Renal pelvis (tissue), 12 donors: ENCODE measurements at places on chromosomes 6 and 20. TPM values are rescaled to one million over a fixed set of nuclear protein-coding genes. Genes with fewer than 3 reads are reported as not detected.

Gene PBOV1
- not detected for polyA plus RNA-seq

Gene SDC4
- polyA plus RNA-seq = 136 TPM

Gene NR2E1
- polyA plus RNA-seq = not detected

Gene CLPSL1
- not detected for polyA plus RNA-seq

Gene CALHM5
- 3.4 TPM for polyA plus RNA-seq

Gene CALHM6
- 5.1 TPM for polyA plus RNA-seq

Gene E2F1
- polyA plus RNA-seq = 12.1 TPM

Gene PLG
- polyA plus RNA-seq = 14.2 TPM

Gene FUT9
- 4.1 TPM for polyA plus RNA-seq

GRCh38 chr6:16785496-16785895 is 24.2 kb upstream of the ATXN1 start:
- no peak for DNase-seq

- no peak for DNase-seq
Measured at GRCh38 chr6:42870145-42870936, 9.1 kb upstream of the RPL7L1 start.

DNA sequence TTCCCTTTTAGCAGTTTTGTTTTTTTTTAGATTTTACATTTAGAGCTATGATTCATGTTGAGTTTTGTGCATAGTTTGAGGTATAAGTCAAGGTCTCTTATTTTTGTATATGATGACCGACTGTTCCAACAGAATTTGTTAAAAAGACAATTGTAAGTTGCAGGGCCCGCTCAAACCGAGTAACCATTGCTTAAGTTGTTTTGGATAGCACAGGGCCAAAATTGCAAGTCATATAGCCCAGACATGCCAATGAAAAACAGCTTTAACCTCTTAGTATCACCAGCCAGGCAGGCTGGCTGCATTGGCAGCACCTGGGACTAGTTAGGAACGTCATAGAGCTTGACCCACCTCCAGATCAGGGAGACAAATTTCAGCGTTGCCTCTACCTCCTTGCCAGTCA is 47.3 kb downstream of the PFDN4 start:
- DNase-seq = no peak

- DNase-seq = no peak
Measured at GRCh38 chr6:41439524-41440418, 104.4 kb downstream of the NCR2 start.

- peak; percentile 66 for DNase-seq
Measured at GRCh38 chr6:142945446-142946180, 637 bp upstream of the HIVEP2 start.

DNA sequence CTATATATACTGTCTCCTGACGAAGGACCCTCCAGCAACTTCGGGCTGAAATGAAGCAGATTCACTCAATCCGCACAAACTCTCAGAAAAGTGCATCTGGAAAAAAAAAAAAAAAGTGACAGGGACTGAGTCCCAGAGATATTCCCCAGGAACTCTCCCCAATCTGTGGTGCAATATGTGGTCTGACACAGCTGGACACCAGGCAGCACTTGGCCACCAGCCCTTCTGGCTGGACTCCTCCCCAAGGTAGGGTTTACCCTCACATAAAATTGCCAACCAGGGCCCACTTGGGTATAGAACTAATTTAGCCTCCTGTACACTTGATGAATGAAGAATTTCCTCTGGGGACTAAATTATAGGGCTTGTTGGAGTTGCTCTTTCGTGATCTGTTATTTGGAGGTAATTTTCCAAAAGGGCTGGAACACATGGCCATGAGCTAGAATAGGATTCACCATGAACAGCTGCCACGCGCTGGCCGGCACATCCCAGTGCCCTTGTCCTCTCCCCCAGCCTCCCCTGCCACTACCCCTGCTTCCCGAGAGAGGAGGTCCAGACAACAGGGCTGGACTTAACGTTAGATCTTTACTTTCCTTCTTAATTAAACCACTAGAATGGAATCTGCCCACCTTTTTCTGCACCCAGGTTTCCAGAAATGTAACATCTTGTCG is 379.2 kb downstream of the BMP2 start:
- DNase-seq = no peak

DNA sequence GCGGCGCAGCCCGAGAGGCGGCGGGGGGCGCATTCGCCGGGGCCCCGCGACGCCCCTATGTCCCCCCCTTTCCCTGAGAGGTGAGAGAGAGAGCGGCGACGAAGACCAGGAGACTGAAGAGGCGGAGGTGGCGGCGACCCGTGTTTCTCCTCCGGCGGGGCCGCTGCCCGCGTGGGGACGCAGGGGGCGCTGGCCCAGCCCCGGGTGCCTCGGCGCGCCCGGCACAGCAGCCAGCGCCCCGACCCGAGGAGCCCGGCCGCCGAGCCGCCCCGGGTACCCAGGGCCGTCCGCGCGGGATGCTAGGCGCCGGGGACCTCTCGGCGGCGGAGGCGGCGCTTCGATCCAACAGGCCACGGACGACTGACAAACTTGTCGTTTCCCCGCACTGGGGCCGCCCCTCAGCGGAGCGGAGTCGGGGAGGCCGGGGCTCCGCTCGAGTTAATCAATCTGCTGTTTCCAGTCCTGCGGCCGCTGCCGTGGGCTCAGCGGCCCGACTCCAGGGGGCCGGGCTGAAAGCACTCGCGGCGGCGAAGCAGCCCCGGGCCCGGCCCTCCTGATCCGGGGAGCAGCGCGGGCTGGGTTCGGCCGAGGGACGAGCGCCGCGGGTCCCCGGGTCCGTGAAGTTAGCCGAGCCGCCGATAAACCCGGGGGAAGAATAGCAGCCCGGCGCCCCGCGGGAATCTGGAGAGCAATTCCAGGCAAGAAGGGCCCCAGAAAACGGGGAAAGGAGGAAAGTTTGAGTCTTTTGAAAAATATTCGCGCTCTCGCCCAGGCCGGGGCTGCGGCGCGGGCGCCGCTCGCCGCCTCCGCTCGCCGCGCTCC is 631 bp downstream of the MDGA1 start:
- no peak for DNase-seq

GRCh38 chr6:24855395-24856245 is 56.9 kb upstream of the ARMH2 start:
- peak; percentile 73 for DNase-seq

DNA sequence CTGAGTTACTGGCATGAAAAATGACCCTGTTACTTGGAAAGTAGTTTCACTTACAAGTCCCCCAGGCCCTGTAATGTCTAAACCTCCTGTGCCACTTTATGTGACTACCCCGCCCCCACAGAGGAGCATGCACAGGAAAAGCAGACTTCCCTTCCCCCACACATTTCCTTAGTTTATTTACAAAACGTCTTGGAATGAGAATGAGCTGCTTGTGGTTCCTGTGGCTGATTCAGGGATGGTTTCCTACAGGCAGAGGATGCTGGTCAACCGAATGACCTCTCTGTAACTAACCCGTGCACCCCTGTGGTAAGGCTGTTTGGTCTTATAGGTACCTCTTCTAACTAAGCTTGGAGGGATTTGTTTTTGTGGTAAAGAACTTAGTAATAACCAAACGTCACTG is 28.5 kb downstream of the RSPO3 start:
- DNase-seq = peak; percentile 48

DNA sequence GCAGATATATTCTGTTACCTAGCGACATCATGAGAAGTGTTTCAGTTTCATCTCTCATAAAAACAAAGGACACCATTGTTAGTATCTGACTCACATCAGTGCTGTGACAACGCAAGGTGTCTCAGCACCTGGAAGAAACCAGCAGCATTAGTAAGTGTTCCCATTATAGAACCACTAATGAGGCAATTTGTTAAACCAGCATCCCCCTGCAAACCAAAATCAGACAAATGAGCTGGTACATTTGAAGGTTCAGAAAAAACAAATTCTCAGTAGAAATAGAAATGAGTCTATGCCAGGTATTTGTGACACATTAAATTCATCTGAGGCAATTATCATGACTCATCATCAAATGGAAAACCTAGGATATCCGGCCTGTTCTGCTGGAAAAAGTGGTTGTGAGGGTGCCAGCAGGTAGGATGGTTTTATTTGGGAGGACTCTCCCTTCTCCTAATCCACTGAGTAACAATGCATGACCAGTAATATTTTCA is 151.7 kb downstream of the TMEM200A start:
- no peak for DNase-seq

DNA sequence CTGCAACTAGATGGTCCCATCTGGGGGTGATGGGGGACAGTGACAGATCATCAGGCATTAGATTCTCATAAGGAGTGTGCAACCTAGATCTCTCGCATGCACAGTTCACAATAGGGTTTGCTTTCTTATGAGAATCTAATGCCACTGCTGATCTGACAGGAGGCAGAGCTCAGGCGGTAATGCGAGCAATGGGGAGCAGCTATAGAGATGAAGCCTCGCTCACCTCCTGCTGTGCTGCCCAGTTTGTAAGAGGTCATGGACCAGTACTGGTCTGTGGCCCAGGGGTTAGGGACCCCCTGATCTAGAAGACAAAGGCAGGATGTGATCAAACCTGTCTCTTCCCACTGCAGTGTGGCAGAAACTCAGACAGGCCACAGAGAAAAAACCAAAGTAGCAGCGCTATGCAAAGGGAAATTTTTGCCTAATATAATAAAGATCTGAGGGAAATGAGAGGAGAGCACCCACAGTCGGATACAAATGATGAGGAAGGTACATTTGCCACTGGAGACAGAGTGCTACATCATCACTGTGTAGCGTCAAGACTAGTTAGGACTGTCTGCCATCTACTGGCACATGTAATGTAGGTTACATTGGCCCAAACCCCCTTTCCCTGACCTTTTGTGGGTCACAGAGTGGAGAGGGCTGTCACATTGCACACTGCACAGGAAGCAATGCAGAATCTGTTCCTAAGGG is 4.1 kb upstream of the LY86 start:
- no peak for DNase-seq

DNA sequence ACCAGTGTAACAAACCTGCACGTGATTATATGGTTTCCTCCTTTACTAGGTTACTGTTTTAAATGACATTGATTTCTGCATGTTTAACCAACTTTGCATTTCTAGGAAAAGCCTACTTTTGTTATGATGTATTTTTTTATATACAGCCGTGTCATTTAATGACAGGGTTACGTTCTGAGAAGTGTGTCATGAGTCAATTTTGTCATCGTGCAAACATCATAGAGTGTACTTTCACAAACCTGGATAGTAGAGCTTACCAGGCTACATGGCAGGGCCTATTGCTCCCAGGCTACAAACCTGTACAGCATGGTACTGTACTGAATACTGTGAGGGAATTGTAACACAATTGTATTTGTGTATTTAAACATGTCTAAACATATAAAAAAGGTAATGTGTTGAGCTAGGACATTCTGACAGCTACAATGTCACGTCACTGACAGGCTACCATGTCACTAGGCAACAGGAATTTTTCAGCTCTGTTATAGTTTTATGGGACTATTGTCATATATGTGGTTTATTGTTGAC is 205.3 kb downstream of the PRL start:
- DNase-seq = no peak

DNA sequence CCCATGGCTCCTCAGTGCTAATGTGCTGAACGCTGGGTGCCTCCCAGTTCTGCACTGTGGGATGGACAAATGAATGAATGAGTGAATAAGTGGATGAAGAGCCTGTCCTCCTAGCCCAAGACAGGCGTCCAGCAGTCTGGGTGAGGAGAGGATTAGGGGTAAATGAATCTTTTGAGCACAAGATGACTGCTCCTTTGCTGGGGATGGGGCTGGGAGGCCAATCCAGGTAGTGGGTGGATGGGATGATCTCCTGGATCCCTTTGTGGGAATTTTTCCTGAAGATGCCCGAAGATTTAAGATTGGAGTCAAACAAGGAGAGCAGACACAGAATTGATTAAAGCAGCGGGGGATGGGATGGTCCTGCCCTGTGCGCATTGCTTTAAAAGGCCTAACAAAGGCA is 65.3 kb upstream of the MLN start:
- DNase-seq = no peak

- no peak for DNase-seq
Measured at GRCh38 chr6:119326291-119327005, 23.1 kb downstream of the MAN1A1 start.

DNA sequence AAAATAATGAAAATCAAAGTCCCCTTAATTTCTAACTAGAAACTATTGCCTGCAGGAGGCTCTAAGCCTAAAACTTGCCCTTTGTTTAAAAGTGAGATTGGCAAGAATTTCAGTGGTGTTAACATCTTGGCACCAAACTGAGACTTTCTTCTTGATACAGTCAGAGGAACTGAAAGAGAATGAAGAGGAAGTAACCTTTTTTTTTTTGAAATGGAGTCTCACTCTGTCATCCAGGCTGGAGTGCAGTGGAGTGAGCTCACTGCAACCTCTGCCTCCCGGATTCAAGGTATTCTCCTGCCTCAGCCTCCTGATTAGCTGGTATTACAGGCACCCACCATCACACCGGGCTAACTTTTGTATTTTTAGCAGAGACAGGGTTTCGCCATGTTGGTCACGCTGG is 3.6 kb downstream of the DOP1A start:
- no peak for DNase-seq

DNA sequence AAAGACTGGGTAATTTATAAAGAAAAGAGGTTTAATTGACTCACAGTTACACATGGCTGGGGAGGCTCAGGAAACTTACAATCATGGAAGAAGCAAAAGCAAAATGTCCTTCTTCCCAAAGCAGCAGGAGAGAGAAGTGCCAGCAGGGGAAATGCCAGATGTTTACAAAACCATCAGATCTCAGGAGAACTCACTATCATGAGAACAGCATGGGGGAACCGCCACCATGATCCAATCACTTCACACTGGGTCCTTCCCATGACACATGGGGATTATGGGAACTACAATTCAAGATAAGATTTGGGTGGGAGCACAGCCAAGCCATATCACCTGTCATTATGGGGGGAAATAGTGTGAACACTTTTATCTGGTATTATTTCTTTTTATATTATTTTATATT is 557.2 kb downstream of the EYS start:
- no peak for DNase-seq

DNA sequence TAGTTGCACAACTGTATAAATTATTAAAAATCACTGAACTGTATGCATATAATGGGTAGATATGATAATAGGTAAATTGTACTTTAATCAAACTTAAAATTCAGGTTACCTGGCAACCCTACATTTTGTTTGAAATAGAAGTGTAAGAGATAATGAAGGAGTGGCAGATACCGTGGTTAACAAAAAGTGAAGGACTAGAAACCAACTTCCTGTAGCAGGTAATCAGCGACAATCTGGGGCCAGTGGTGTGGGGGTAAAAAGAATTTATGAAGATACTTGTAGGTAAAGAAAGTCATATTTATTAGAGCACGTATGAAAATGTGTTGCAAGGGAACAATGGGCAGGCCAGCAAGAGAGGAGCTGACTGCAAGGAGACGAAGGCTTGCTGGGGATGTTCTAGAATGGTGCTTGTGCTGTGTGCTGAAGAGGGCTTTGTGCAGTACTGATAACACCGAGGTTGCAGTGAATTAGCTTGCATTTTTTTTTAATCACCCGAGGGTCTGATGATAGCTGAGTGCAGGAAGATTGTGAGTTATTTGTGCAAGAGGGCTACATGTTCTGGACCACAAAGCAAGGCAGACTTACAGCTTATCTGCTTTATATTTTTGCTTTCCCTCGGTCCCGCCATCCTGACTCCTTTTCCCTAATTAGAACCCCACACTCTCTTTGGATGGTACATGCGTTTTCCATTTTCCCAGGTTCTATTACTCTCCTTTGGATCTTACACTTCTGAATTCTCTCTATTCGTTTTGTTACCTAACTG is 4.6 kb upstream of the ENPP1 start:
- DNase-seq = no peak

- DNase-seq = peak; percentile 74
Measured at GRCh38 chr20:1803061-1803931, 91.9 kb upstream of the SIRPA start.
